ENCODE measurements at places on chromosomes 7 and 10.

DNA sequence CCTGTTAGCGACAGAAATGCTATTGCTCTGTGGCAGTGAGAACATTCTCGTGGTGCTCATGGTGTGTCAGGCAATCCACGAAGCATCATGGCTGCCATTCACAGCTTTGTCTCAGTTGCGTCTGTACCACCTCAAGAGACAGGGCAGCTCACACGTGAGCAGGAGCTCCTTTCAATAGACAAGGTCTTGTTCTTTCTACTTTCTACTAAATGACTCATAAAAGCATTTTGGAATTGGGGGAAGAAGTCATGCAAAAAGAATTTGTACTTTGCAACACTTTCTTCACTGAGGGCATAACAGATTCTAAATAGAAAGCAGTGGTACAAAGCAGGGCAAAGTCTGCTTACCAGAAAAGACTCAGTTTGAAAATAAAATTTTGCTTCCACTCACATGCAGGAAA is 638.5 kb downstream of the PHTF2 start:
- DNase-seq, result no peak

DNA sequence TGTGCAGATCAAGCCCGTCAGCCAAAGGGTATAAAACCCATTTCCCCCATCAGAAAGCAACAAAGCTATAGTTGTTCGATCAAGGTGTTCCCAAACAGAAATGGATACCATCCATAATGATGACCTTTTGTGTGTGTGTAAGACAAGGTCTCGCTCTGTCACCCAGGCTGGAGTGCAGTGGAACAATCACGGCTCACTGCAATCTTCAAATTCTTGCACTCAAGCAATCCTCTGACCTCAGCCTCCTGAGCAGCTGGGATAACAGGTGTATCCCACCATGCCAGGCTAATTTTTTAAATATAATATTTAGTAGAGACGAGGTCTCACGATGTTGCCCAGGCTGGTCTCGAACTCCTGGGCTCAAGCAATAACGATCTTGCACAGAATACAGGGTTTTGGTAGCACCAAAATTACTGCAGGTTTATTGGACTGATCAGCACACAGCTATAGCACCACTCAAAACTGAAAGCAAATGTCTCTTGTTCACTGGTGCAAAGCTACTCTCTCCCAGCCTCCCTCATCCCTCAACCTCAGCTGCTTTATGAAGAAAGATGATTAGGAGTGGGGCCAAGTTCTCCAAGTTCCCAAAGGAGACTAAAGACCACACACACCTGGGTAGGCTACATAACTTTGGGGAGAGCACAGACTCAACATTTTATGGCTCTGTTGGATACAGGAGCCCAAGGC is 80.5 kb downstream of the ABI1 start:
- no peak for DNase-seq

DNA sequence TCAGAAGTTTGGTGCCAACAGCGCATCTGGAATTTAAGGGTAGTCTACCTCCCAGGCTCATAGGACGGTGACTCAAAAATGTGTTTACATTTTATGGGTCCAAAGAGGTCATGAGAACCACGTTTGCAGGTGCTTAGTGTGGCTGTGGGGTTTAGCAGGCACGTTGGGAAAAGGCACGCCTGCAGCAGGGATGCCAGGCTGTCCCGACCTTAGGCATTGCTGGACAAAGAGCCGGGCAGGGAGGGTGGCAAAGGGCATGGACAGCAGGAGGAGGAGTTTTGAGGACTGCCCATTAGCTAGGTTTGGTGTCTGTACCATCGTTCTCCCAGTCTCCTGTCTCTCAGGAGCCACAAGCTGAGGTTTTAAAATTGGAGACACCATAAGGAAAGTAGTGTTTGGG is 104.4 kb downstream of the TRRAP start:
- DNase-seq, result no peak

DNA sequence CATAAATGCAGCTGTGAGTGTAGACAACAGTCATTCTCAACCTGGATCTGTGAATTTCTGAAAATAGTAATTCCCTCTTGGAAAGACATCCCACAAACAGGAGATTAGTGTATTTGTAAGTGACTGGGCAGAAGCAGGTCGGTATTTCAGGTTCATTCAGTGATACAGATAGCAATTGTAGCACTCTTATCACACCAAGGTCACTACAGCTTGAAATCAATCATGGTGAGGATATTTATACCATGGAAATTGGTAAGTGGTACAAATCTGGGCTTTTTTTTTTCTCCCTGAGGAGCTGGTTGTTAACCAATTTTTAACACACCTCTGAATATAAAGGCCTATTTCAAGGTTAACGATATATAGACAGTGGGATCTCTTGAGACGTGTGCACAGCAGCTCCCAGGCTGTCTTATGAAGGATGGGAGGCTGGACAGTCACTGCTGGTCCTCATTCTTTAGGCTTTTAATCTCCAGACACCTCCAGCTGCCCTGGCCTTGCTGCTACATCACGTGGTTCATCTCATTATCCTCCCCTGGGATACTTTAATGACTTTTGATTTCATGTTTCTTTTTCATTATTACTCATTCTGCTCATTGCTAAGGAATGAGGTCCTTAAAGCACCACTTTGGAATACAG is 87.1 kb downstream of the ITGA8 start:
- DNase-seq, result no peak

- DNase-seq, result no peak
These were observed 1010.0 kb downstream of the XPNPEP1 start for GRCh38 chr10:108913300-108913699.

GRCh38 chr10:123843835-123844234 is 47.8 kb downstream of the CPXM2 start:
- DNase-seq, result no peak

DNA sequence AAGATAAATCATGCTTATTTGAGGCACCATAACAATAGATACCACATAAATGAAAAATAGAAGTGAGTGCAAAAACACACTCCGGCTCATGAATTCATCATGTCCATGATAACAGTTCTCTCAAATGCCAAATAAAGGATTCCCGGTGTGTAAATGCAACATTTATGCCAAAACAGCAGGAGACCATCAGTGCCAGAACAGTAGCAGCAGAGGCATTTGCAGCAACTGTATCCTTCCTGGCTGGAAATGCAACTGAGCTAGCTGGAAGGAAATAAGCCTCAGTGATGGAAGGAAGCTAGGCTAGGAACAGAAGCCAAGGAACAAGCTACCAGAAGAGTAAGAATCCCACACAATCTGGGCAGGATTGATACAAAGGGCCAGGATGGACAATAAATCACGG is 79.9 kb upstream of the THSD7A start:
- no peak for DNase-seq

GRCh38 chr7:4742051-4742573 is 33.3 kb upstream of the AP5Z1 start:
- DNase-seq, result no peak

DNA sequence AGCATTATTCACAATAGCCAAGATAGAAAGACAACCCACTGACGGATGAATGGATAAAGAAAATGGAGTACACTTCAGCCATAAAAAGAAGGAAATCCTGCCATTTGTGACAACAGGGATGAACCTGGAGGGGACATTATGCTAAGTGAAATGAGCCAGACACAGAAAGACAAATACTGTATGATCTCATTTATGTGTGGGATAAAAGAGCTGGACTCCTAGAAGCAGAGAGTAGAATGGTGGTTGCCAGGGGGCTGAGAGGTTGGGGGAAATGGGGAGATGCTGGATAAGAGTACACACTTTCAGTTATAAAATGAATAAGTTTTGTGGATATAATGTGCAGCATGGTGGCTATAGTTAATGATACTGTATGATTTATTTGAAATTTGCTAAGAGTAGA is 124.4 kb downstream of the SEC23IP start:
- no peak for DNase-seq

DNA sequence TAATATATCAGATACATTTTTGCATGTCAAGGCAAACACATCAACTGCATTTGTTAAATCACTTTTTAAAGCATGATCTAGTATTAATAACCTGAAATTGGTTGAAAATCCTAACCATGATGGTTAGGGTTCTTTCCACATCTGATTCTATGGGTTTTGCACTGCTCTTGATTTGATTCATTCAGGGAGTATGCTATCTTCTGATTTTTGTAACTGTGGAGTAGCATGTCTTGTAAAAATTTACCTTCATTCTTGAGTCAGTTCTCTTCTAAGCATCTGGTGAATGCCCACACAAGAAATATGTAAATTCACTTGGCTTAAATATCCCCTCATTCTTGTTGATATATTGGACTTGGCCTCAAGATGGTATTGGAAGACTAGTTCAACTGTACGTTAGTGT is 178.7 kb downstream of the KLF6 start:
- DNase-seq, result no peak
